ENCODE measurements at places on chromosomes 2 and 18.

GRCh38 chr2:101980368-101980767 lies 11.4 kb upstream of the IL1R2 start:
- DNase-seq: no peak

GRCh38 chr18:2970344-2970743 lies 42.6 kb downstream of the LPIN2 start:
- DNase-seq: no peak

DNA sequence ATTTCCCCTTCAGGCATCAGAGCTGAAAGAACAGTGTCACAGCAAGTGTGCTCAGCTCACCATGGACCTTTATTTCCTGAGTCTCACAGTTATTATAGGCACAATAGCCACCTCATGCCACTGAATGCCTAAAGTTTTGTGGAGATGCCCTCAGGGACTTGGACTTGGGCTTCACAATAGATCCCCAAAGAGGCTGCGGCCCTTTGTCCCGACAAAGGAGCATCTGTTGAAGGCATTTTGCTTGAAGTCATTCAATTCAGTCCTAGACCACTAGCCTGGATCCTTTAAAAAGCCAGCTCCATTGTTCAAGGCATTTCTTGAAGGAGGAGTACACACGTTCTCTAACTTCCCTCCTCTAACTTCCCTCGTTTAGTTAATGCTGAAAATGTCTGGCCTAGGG lies 125.4 kb downstream of the DCC start:
- no peak for DNase-seq

- no peak for DNase-seq
Observed at GRCh38 chr2:71581026-71581425, 127.7 kb downstream of the DYSF start.

DNA sequence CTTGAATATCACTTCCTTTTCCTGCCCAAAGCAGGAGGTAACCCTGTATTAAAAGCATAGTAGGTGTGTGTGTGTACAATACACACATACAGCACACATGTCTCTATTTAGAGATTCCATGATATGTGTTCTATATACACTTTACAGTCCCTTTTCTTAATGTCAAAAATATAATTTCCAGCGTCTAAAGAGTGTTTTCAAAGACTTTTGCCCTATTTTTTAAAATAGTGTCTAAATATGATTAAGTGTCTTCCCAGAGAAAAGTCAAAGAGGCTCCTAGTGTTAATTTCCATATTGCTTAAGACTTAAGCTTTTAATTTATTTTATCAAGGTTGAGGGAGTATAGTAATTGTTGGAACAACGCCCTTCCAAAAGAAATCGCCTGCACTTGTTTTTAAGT lies 420.3 kb upstream of the POU3F3 start:
- DNase-seq: no peak

- DNase-seq: no peak
Observed at GRCh38 chr2:215537611-215538010, 101.7 kb upstream of the FN1 start.

DNA sequence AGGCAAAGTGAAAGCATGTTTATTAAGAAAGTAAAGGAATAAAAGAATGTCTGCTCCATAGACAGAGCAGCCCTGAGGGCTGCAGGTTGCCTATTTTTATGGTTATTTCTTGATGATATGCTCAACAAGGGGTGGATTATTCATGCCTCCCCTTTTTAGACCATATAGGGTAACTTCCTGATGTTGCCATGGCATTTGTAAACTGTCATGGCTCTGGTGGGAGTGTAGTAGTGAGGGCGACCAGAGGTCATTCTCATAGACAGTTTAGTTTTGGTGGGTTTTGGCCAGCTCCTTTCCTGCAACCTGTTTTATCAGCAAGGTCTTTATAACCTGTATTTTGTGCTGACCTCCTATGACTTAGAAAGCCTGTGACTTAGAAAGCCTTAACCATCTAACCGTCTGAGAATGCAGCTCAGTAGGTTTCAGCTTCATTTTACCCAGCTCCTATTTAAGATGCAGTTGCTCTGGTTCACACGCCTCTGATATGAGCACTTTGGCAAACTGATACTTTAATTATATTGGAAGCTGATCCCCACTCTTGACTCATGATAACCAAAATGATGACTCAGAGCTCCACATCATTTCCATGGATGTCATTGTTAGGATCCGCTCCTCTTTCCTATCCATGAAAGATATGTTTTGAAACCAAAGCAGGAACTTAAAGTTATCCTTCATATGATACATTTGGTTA lies 14.5 kb upstream of the ERMN start:
- DNase-seq: no peak

DNA sequence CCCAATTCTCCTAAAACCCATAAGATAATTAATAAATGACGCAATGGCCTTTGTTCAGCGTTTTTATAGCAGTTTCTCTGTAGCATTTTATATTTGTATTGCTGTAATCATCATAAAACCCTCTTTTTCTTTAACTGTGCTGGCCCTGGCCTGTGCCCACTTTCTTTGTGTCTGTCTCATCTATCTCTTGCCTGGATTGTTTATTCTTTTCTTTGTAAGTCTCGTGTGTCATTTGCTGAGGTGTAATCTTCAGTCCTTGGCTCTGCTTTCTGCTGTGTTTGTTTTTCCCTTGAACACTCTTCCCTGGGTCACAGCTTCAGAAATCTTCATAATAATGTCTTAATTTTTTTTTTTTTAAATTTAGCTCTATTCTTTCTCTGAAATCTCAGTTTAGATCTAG lies 525.8 kb upstream of the LINC00305 start:
- no peak for DNase-seq

- DNase-seq: no peak
Observed at GRCh38 chr2:61241266-61241665, 79.3 kb downstream of the C2orf74 start.

GRCh38 chr2:102915128-102915527 lies 153.3 kb downstream of the TMEM182 start:
- DNase-seq: no peak

DNA sequence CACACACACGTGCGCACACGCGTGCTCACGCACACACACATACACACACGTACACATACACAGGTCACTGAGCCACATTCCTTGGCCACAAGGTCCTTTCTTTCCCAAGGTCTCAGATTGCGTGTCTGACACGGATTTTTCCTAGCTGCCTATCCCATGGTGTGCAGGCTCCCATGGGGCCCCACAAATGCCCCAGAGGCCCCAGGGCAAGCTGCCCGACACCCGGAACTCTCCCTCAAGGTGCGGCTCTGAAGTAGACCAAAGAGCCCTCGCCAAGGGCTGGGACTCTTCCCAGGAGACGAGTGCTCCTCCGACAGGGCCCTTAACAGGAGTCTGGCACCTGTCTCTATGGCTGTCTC lies 46.7 kb downstream of the SDC1 start:
- no peak for DNase-seq

- DNase-seq: no peak
Observed at GRCh38 chr18:41887100-41887499, 67.9 kb upstream of the PIK3C3 start.

DNA sequence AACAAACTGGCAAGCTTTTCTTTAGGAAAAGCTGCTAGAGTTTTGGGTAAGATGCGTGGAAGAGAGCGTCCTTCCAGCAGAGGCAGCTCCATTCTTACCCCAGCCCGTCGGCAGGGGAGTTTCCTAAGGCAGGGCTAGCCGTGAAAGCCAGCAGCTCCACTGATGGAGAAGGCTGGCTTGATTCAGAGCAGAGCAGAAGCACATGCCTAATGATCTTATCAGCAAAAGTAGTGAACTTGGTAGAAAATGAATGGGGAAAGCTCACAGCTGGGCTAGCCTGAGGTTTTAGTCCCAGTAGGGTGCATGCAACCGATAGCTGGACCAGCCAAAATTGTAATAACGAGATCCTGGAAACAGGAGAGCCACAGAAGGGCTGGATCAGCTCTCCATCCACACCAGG lies 20.8 kb downstream of the LAMA1 start:
- DNase-seq: no peak

- no peak for DNase-seq
Observed at GRCh38 chr2:239300242-239300641, 100.6 kb downstream of the HDAC4 start.

DNA sequence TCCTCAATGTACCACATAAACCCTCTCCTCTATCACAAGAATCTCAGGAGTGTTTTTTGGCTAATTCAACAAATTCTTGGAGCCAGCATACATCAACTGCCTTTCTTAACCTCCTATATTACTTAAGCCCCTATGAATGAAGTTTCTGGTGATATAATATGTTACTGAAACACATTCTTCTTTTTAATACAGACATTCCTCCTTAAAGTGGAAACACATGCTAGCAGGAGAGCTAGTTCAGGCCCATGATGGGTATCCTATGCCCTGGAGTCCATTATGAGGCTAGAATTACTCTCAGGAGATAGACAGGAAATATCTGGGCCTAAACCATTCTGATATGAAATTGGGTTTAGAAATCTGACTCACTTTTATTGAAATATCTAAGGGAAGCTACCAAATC lies 26.6 kb upstream of the RMDN2 start:
- DNase-seq: no peak

GRCh38 chr18:154151-154550 lies 4.2 kb upstream of the USP14 start:
- no peak for DNase-seq

DNA sequence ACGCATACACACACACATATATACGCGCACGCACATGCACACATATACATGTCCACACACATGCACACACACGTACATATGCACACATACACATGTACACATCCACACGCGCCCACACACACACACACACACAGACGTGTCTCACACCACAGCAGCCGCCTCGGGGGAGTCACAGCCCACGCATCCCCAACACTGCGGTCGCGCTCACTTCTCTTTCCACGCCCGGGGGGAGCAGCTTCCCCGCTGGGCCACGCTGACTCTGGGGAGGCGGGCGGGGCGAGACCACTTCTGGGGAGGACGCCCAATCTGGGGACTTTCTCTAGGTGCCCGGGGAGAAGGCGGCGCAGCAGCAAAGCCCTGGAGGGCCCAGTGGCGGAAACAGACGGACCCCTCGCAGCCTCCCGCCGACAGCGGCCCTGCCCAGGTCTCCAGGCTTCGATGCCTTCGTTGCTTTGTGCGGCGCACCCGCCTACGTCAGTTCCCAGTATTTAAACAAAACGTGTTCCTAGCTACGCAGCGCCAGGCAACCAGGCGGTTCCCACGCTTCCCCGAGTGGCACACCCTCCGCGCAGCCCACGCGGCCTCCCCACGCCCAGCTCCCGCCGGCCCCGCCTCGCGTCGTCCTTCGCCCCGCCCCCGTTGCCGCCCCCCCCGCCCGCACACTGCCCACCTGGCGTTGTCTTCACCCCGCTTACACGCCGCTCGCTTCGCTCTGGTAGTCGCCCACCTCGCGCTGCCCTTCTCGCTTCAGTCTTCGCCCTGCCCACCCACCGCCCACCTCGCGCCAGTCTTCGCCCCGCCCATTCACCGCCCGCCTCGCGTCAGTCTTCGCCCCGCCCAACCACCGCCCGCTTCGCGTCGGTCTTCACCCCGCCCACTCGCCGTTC lies 810 bp upstream of the RBFA start:
- DNase-seq: peak; percentile 85

Data from central memory CD4-positive, alpha-beta T cell (primary cell).